Inflammatory macrophage treated with lipopolysaccharide for 4 hours (primary cell): ENCODE measurements at places on chromosomes 11 and 22.

GRCh38 chr11:92828556-92828955, 140.9 kb upstream of the MTNR1B start:
- DNase-seq, result no peak

DNA sequence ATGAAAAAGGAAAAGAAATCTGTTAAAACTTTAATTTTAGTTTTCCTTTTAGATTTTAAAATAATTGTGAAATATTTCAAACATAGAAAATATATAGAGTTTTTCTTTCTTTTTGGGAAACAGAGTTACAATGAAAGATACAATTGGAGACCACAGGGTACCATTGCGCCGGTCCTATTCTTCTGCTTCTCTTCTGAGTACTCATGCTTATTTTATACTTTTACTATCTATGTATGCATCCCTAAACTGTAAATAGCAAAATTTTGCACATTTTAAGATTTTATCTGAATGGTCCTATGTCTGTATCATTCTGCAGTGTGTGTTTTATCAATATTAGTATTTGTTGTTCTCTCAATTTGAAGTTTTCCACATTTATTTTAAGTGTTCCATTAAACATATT, 65.0 kb downstream of the EHF start:
- DNase-seq, result no peak

DNA sequence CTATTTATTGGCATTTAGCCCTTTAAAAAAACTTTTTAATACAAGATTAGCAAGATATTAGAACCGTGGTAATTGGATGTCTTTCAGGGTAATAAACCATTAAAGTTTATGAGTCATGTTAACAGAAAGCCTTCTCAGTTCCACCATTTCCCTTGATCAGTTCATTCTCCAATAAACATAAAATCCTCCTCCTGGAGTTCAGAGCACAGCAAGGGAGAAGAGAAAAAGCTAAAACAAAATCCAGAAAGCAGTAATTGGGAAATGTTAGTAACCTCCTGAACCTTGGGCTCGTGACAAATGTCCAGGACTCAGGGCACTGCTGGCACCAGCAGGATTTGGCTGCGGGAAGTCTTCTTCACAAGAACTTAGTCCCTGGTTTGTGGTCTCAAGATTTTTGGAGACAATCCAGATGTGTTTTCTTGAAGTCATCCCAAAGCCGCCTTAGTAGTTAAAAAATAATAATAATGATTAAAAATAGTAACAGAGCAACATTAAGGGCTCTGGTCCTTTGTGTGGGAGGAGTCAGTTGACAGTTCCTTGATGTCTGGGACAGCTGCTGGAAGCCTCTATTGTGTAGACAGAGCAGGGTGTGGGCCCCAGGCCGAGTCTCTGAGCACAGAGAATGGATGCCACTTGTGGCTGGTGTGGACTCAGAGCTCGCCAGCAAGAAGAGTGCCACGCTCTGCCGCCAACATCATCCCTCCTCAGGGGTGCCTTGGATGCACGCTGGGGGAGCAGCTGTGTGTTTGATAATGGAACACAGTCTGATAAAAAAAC, 43.4 kb upstream of the PITPNB start:
- DNase-seq, result no peak

GRCh38 chr11:71385091-71385490, 63.1 kb downstream of the DHCR7 start:
- DNase-seq, result no peak

- DNase-seq, result no peak
These were observed 40.2 kb upstream of the SLC5A12 start for GRCh38 chr11:26762089-26762488.

DNA sequence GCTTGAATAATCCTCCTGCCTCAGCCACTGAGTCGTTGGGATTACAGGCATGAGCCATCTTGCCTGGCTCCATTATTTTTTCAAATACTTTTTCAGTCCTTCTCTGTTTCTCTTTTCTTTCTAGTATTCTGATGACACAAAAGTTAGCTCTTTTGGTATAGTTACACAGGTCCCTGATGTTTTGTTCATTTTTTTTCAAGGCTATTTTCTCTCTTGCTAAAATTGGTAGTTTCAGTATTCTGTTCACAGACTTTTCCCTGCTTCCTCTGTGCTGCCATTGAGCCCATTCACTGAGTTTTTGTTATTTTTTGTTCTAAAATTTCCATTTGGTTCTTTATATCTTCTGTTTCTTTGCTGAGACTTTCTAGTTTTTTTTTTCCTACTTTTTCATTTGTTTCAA, 166.5 kb downstream of the UVRAG start:
- DNase-seq, result no peak

DNA sequence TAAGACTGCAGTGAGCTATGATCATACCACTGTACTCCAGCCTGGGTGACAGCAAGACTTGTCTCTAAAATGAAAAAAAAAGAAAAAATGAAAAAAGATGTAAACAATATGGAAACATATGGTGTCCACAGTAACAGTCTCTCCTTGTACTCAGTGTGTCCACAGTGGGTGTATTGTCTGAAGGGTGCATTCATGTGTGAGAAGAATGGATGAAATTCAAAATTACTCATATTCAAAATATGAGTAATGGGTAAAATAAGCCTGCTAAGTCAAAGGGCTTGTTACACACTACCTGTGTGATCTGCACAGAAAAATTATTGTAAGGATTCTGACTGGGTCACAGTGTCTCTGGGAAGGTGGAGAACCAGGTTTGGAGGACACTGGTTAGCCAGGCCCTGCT, 26.9 kb downstream of the PPFIA1 start:
- no peak for DNase-seq

DNA sequence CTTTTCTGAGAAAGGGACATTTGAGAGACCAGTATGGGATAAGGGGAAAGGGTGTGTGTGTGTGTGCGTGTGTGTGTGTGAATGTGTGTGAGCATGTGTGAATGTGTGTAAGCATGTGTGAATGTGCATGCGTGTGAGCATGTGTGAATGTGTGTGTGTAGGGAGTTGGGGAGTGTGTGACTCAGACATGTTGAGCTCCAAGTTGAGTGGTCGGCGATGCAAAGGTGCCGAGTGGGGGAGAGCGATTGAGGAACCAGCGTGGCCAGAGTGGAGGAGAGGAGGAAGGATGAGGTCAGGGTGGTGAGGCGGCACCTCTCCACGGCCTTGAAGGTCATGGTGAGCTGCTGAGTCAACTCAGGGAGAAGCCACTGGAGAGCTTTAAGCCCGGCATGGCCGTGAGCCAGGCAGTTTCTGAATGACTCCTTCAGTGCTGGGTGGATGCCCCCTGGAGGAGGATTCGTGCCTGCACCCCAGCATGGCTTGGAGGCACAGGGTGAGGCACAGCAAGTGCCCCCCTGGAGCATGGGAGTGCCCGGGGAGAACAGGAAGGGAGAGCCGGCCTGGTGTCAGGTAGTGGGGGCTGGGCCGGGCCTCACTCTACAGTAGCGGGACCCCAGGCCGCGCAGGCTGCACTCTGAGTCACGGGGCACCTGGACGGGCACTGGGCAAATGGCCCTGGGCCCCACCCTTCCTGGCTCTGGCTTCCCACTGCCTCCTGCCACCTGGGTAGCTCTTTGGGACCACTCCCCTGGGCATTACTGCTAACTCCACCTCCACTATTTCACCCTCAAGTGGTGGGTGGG, 8.2 kb upstream of the CCDC88B start:
- peak; percentile 95 for DNase-seq

DNA sequence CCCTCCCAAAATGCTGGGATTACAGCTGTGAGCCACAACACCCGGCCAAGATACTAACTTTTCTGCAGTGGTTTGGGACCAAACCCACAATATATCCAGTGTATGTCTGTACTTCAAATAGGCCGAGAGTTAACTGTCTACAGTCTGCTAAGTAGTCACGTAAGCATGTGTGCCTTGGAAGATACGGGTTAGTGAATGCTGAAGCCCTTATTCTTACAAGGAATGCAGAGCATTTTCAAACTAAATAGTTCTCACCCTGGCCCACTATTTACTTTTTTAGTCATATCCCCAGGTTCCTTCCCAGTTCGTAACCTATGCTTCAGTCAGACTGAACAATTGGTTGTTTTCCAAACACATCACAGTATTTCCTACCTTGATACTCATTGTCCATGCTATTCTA, 176.0 kb downstream of the WNT11 start:
- no peak for DNase-seq

GRCh38 chr22:19912271-19912999, 29.1 kb upstream of the COMT start:
- no peak for DNase-seq

- no peak for DNase-seq
These were observed 24.6 kb downstream of the FXYD6 start for GRCh38 chr11:117851852-117852251.

- DNase-seq, result peak; percentile 15
These were observed 12.8 kb upstream of the FBXO3 start for GRCh38 chr11:33787076-33787475.

DNA sequence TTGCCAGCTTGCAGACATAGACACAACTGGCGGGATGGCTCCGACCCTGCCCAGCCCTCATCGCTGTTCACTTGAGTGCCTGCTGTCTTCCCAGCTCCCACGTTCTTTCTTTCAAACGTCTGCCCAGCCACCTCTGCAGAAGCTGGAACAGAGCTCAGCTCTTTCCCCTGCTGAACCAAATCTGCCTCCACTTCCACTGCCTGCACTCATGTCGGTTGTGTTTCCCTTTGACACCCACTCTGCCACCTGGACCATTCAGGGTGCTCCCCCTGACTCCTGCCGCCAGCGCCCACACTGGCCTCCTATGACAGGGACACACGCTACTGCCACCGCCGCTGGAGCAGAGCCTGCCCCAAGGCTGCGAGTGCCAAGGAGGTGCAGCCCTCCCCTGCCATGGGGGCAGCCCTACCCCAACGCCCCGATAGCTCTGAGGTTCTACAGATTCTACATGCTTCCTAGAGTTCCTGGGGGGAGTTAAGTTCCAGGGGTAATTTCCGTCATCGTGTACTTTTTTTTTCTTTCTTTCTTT, 37.9 kb downstream of the TST start:
- DNase-seq, result no peak

GRCh38 chr22:42236268-42236667, 34.2 kb downstream of the TCF20 start:
- DNase-seq, result no peak
